CD4-positive, alpha-beta T cell treated with Interleukin-4 for 1 hour (primary cell): ENCODE measurements at places on chromosomes 3 and 15.

DNA sequence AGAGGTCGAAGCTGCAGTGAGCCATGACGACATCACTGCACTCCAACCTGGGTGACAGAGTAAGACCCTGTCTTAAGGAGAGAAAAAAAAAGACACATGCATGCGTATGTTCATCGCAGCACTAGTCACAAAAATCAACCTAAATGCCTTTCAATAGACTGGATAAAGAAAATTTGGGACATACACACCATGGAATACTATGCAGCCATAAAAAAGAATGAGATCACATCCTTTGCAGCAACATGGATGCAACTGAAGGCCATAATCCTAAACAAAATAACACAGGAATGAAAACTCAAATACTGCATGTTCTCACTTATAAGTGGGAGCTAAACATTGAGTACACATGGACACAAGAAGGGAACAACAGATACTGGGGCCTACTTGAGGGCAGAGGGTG lies 53.1 kb downstream of the FSIP1 start:
- DNase-seq, result no peak

DNA sequence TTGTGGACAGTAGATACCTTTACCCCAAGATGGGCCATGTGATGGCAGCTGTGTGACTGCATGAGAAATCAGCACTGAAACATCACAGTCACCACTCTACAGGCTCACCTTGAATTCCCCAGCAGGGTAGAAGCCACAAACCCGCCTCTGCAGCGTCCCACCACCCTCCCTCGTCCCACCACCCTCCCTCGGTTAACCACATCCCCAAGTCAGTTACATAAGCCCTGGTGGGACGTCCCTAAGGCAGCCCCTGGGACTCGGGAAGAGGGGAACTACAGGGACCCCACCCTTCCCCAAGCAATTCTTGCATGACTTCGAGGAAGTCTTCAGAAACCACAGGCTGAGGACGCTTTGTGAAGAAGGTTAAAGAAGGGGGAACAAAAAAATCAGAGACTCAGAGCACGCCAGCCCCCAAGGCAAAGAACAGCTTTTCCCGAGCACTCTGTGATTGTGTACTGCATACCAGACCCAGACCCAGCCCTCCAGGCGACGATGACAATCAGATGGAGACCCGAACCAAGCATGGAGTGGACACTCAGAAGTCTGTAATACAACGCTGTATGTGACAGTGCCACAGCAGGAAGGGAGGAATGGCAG lies 60.5 kb downstream of the SH3BP5 start:
- DNase-seq, result peak; percentile 92

DNA sequence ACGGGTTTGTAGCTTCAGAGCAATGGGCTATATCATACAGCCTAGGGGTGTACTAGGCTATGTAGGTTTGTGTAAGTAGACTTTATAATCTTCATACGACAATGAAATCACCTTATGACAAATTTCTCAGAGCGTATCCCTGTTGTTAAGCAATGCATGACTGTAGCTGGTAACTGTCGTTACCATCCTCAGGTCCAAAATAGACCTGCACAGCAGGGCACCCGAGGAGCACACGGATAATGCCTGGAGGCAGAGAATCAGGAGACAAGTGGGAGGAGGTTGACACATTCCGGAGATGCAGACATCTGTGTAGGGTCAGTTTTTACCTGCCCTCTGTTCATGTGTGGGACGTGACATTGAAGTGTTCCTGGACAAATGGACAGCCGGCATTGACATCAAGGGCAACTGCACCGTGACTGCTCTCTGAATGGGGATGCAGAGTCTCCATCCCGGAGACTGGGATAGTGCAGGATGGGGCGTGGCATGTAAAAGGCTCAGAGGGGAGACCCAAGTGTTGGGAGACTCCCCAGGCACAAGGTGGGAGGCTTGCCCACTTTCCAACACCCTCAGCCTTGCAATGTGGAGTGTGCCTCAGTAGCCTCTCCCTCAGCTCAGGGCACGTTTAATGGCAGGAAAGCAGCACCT lies 45.9 kb upstream of the PGPEP1L start:
- DNase-seq, result no peak

GRCh38 chr15:51634591-51635198 lies 12.1 kb upstream of the DMXL2 start:
- peak; percentile 61 for DNase-seq

DNA sequence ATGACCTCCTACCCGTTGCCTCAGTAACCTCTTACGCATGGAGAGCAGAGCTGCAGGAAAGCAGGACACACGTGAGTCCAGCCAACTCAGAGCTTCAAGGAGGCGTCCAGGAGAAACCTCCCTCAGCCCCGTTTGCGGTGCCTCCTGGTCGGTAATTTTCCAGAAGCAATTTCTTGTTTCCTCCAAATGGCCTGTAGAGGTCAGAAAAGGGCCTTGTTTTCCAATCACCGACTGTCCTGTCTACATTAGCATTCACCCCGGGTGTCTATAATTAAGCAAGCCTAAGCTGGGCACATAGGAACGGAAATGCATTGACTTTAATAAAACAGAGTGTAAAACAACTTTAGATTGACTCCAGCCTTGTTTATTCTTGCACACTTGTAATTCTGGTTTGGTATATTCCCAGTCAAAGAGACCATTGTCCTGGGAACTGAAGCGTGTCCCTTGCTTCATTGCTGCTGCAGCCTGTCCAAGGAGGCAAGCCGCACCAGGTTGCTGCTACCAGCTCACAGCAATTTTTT lies 836.2 kb downstream of the AGBL1 start:
- DNase-seq, result no peak

DNA sequence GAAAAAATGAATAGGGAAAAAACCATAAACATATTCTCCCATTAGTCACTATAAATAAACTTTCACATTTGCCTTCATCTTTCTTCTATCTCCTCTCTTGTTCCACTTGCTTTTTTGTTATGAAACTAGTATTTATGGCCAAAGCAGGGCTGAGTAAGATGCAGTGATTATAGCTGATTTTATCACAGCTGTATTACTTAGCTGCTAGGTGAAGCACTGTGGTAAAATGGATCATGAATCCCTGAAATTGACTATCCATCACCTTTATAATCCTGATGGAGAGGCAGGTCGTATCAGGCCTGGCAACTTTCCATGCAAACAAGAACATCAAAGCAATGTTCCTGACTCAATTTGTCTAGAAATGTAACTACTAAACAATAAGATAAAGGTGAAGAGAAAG lies 471.6 kb downstream of the TUSC7 start:
- no peak for DNase-seq

- DNase-seq, result no peak
Measured at GRCh38 chr15:87227846-87228245, 1028.7 kb downstream of the NTRK3 start.

DNA sequence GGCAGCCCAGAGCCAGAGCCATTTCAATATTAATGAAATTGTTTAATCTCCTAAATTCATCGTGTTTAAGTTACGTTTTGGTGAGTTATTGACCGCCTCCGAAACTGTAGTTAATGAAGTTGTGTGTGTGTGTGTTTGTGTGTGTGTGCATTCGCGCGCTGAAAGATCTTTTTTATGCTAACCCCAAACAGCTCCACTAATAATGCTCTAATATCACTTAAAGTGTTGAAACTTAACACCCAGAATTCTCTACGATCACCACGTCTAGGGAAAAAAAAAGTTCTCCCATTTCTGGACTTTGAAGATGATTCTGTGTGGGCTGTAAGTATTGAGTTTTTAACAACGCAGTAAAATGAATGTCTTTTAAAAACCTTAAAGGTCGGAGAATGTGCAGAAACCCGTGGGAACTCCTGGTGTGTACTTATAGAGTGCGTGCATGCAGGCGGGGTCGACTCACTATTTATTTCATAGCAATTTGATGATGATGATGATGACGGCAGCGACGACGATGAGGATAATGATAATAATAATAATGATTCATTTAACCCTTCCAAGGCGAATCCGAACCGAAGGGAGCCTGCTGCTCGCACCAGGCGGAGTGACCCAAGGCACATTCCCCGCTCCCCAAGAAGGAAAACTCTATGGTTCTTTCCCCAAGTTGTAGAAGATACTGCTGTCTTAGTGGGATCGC lies 1.4 kb upstream of the FOXB1 start:
- no peak for DNase-seq

DNA sequence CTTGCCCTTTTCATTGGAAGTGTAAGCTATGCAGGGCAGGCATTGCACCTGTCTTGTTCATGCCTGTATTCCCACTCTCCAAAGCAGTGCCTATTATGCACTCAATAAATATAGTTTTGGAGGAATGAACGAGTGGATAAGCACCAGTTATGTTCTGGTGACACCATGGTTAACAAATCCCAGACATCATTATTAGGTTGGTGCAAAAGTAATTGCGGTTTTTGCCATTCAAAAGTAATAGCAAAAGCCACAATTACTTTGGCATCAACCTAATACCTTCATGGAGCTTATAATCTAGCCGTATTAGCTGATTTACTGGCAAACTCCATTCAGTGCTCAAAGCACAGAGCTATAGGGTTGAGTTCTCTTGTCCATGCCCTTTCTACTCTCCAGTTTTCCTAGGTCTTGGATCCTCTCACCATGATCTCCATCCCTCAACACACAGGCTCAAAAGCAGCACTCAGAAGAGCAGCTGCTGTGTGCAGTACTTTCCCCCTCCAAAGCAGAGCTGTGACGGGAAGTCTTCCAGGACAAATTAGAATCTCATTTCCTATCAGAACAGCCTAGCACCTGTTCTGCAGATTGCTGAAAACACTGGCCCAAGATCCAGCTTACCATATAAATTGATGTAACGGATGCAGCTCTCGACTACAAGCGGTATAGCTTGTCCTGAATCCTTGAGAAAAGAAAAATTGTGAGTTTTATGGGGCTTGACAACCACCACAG lies 63.2 kb upstream of the RAD18 start:
- DNase-seq, result no peak

- DNase-seq, result no peak
Measured at GRCh38 chr3:63497641-63498040, 154.8 kb upstream of the SNTN start.

- DNase-seq, result no peak
Measured at GRCh38 chr15:75231836-75232235, 26.3 kb upstream of the GOLGA6C start.

- DNase-seq, result no peak
Measured at GRCh38 chr3:195836476-195837135, 24.9 kb upstream of the MUC4 start.

DNA sequence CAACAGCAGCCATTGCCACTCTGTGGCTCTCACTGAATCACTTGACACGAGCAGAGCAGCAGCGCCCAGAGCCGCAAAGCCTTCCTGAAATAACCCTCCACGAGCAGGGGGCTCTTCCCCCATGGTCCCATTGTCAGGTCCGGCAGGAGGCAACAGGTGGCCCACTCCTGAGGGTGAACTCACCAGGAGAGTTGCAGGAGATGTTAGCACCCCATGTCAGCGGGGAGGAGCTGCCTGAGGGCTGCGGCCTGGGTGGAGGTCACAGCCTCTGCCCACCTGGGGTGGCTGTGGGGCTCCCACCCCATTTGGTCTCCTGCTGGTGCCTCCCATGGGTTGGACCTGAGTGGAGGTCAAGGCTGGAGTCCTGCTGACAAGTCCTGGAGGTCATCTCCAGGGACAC lies 12.3 kb upstream of the C3orf22 start:
- no peak for DNase-seq

- DNase-seq, result no peak
Measured at GRCh38 chr15:78533331-78533730, 6.9 kb upstream of the PSMA4 start.

DNA sequence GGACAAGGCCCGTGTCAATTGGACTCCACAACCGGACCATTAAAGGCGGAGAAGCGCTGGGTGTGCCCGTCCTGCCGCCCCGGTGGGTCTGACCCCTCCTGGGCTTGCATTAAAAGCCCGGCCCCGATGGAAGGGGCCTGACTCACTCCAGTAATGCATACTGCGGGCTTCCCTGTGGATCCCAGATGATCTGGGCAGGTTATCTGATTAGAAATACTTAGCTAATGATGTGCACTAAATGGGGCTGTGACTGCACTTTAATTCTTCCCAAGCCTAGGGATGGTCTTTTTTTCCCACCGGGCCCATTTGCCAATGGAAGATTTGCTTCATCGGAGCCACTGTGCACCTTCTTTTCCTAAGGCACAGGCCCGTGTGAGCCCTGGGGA lies 124.9 kb downstream of the TMEM266 start:
- DNase-seq, result no peak
